ENCODE measurements at places on chromosomes 5 and 9.

- DNase-seq = no peak
Observed at GRCh38 chr5:75620184-75620959, 9.1 kb downstream of the ANKDD1B start.

- DNase-seq = no peak
Observed at GRCh38 chr5:135439231-135440205, 7.6 kb downstream of the DCANP1 start.

- DNase-seq = no peak
Observed at GRCh38 chr5:9182899-9183695, 362.8 kb downstream of the SEMA5A start.

DNA sequence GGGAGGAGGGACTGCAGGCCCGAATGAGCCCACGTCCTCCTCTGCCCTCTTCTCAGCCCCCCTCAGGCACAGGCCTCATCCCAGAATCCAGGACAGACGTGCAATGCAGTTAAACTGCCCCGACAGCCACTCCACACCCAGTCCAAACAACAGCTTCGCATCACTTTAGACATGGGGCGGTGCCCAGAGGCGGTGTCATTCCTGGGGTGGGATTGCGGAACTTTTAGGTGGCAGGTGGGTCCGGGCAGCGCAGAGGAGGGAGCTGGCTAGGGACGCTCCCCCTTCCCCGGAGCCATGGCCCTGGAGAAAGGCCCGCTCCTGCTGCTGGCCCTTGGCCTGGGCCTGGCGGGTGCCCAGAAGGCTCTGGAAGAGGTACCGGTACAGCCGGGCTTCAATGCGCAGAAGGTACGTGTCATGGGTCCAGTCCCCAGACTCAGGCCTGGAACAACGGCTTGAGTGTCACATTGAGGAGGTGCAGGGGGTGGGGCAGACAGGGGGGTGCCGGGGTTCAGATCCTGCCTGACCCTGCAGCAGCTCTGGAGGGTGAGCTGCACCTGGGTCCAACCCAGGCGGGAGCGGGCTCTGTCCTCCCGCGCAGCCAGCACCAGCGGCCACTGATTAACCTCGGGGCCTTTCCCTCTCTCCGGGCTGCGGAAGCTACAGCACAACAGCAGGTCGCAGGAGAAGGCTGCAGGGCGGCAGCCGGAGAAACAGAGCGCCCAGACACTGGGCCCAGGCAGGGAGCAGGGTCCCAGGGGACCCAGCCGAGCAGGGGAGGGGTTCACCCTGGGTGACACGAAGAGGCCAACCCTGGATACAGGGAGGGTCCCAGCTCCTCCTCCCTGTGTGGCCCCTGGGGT lies 25.2 kb downstream of the GLT6D1 start:
- no peak for DNase-seq

GRCh38 chr9:111937781-111938426 lies 41.3 kb downstream of the UGCG start:
- DNase-seq = no peak

GRCh38 chr5:126987271-126987899 lies 43.0 kb downstream of the MARCHF3 start:
- no peak for DNase-seq

- no peak for DNase-seq
Observed at GRCh38 chr5:107772418-107773310, 101.9 kb upstream of the EFNA5 start.

DNA sequence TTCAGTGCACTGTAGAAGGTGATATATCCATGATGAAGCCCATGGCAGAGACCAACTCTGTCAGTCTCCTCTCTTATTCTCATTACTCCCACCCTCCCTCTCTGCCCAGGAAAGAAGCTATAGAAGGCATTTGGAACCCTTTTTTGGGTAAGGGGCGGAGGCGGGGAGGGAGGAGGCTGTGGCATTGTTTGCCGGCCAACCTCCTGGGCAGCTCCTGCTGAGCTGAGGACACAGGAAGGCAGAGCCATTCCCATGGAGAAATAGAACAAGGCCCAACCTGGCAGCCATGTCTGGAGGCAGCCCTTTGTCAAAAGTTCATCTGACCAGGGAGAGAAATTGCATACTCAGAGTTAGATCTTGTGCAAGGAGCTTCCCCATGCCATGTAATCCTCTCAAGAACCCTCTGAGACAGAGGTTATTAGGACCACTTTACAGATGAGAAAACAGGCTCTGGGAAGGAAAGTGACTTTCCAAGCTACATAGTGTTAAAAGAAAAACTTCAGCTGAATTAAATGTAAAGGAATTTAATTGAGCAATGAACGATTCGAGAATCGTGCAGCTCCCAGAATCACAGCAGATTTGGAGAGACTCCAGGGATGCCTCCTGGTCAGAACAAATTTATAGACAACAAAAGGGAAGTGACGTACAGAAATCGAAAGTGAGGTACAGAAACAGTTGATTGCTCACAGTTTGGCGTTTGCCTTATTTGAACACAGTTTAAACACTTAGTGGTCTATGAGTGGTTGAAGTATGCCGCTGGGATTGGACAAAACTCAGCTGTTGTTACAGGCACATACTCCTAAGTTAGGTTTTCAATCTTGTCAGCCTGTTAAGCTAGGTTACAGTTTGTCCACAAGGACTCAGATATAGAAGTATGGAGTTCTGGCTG lies 158.6 kb downstream of the MELK start:
- DNase-seq = peak; percentile 19

GRCh38 chr5:151134228-151134627 lies 23.4 kb downstream of the ANXA6 start:
- DNase-seq = no peak

GRCh38 chr5:43171451-43171850 lies 20.6 kb upstream of the NIM1K start:
- DNase-seq = no peak

DNA sequence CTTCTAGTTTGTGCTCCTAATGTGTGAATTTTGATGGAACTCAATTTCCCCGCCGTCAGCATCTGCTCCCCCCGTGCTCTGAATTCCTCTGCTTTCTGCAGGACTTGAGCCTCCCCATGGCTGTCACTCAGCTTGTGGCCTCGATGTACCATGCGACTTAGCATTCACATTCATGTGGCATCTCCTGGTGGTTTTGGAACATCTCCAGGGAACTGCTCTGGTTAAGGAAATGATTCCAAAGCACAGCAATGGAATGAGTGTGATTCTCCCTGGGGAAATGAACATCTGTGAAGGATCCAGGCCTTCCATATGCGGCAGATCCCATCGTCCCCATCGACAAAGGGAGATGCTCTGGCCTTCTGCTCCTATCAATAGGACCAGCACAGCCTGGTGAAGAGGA lies 119.0 kb downstream of the ENTREP1 start:
- DNase-seq = no peak

DNA sequence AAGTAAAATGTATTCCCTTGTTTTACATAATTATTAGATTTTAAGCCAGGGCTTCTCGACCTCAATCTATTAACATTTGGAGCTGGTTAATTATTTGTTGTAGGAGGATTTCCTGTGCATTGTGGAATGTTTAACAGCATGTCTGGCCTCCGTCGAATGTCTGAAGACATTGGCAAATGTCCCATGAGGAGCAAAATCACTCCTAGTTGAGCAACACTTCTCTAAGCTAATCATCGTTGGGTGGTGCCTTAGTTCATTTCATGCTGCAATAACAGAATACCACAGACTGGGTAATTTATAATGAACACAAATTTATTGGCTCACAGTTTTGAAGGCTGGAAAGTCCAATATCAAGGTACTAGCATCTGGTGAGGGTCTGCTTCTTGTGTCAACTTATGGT lies 13.4 kb upstream of the VPS13A start:
- no peak for DNase-seq

GRCh38 chr9:92963831-92964606 lies 16.7 kb downstream of the FGD3 start:
- DNase-seq = no peak

- DNase-seq = peak; percentile 72
Observed at GRCh38 chr9:131759017-131759647, 19.3 kb upstream of the RAPGEF1 start.

DNA sequence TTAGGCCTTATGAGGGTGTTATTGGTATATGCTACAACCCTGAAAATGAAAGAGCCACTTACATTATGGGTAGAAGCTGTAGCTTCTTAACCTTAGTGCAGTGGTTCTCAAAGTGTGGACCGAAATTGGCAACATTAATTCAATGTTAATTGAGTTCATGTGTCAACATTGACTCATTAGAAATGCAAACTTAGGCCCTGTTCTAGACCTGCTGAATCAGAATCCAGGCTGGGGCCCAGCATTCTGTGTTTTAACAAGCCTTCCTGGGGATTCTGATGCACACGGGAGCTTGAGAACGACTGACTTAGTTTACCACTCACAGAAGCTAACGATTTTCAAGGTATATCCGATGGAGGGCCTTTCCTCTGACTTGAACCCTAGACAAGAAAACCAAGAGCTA lies 7.3 kb downstream of the VLDLR start:
- no peak for DNase-seq

- no peak for DNase-seq
Observed at GRCh38 chr5:176818391-176819098, 8.2 kb downstream of the UNC5A start.

DNA sequence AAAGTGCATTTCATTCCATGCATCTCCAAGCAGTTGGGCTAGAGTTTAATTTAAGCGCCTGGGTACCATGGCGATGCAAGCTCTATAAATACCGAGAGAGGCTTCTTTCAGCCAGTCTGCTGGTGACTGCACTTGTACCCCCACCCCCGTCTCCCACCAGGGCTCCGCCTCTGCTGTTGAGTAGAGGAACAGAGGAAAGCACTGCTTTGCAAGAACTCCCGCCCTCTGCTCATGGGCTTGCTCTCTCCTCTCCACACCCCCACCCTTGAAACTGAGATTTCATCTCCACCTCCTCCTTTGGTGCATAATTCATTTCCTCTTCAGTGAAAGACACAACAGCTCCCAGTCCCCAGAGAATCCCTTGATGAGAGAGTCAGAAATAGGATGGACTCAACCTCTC lies 5.1 kb upstream of the WWC1 start:
- no peak for DNase-seq

- DNase-seq = no peak
Observed at GRCh38 chr9:110130791-110131416, 77.1 kb downstream of the C9orf152 start.

DNA sequence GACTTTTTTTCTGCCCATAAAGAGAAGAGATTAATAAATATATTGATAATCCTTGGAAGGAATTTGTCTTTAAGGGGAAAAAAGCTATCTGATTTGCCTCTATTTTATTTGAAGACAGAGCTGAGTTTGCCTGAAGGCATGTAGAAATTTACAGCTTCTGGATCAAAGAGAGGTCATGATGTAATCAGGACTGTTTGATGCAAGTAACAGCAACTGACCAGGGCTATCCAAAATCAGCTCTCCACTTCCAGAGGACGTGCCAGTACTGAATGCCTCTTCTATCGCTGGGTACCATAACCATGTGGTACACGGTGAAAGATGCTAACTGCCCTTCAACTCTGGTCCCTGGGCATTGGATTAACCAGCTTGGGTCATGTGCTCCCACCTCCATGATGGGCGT lies 90.6 kb downstream of the ZFAND5 start:
- no peak for DNase-seq

DNA sequence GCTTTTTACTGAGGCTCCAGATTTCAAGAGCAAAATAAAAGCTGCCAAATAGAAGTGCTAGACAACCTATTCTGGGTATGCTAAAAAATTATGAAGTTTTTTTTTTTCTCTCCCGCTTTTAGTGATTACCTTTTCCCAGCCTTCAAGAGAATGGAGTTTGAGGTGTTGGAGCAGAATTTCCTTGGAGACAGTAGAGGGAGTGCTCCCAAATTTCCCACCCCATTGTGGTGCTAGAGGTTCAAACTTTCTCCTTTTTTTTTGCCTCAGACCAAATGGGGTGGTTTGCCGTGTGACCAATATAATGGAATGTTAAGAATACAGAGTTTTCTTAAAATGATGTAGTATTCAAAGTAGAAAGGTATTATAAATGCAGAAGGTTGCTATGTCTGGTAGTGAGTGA lies 244.2 kb upstream of the RIOK2 start:
- no peak for DNase-seq

DNA sequence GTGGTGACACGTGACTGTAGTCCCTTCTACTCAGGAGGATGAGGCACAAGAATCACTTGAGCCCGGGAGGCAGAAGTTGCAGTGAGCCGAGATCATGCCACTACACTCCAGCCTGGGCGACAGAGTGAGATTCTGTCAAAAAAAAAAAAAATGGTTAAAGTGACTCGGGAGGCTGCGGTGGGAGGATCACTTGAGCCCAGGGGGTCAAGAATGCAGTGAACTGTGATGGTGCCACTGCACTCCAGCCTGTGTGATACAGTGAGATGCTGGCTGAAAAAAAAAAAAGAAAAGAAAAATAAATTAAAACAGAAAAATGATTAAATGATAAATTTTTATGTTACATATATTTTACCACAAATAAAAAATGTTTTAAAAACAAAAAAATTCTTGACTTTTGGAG lies 51.9 kb downstream of the KLF4 start:
- no peak for DNase-seq

DNA sequence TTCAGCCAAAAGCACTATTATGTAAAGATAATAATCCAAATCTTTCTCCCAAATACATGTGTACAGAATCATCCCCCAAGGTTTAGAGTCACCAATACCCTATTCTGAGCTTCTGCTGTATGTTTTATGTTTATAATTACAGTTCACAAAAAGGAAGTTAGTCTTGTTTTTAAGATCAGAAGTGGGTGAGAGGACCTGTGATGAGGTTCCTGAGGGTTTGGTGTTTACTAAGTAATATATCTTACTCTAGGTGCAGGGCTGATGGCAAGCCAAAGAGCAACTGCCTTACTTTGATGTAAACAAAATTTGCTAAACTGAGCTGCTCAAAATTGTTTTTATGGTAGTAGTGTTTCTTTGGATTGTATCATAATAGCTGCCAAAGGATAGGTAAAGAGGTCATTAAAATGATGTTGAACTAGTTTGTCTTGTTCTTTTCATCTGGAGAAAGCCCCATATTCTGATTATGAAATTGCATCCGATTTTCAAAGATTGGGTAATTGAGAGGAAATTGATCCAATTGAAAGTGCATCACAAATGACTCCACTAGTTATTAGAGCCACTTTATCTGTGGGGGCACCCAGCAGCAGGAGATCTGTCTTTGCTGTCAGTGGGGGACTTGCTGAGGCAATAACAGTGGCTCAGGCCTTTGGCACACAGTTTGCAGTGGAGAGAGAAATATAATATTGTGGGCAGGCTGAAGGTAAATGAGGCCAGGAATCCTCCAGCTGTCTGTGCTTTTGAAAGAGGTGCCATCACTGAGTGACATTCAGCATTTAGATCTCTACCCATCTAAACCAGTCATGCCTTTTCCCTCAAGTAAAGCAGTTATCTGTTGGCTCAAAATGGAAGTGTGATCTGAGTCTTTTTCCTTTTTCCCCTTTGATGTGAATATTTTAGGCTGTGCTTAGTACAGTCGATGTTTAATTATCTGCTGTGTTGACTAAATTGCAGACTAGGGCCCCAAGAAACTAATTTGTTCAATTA lies 14.1 kb downstream of the TRIM32 start:
- DNase-seq = no peak

- DNase-seq = no peak
Observed at GRCh38 chr5:92041206-92041605, 658.1 kb upstream of the ARRDC3 start.

- DNase-seq = no peak
Observed at GRCh38 chr5:59421986-59422941, 471.3 kb downstream of the PDE4D start.

Data from NCI-H774 (cell line).